HEK293T (cell line): ENCODE measurements at places on chromosomes 1 and 21.

- DNase-seq = no peak
Observed at GRCh38 chr1:209756615-209757445, 977 bp downstream of the TRAF3IP3 start.

DNA sequence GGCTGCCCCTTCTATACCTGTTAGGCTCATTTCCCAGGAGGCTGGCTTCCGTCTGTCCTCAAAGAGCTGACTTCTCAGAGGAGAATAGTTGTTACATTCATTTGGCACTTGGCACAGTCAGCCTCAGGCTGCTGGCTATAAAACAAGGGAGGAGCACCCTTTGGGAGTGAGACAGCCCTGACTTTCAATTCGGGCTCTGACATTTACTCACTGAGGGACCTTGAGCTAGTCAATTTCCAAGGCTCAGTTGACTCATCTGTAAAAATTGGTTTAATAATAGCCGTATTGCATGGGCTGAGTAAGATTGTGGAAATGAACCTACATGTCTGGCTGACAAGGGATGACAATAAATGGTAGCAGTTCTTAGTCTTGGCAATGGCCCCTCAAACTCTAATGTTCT lies 13.7 kb downstream of the ALX3 start:
- DNase-seq = no peak

DNA sequence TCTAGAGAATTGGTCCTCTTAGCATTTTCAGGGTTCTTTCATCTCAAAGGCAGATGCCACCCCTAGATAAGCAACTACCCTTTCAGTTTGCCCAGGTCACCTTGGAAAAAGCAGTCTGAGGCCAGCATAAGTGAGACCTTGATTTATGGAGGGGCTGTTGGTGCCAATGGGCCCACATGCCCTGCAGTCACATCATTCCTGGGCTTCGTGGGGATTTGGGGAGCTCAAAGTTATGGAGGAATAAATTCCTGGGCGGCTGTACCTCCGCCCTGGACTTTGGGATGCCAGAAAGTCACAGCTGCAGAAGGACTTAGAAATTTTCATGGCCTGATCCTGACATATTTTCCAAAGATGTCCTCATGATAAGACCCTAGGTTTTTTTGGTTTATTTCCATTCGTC lies 2.7 kb upstream of the SDHB start:
- no peak for DNase-seq

DNA sequence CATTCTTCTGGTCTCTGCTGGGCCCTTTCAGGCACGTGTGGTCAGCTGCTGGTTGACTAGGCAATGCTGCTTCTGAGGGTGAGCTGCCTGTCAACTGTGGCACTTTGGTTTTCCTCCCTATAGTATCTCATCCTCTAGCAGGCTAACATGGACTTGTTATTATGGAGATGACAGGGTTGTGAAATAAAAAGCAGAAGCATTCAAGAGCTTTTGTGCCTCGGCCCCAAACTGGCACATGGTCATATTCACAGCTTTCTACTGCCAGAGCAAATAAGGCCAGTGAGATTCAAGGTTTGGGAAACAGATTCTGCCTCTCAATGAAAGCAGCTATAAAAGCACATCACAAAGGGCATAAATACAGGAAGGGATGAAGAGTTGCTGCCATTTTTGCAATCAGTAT lies 1.6 kb upstream of the ZNF124 start:
- DNase-seq = no peak
